HCT116 (cell line): ENCODE measurements at places on chromosomes 16 and 17. TPM values are rescaled to one million over a fixed set of nuclear protein-coding genes. Genes with fewer than 3 reads are reported as not detected.

The HBA1 gene
- total RNA-seq = 4.9 TPM

The ABCC12 gene
- not detected for total RNA-seq

The NDEL1 gene
- total RNA-seq = 39.2 TPM

DNA sequence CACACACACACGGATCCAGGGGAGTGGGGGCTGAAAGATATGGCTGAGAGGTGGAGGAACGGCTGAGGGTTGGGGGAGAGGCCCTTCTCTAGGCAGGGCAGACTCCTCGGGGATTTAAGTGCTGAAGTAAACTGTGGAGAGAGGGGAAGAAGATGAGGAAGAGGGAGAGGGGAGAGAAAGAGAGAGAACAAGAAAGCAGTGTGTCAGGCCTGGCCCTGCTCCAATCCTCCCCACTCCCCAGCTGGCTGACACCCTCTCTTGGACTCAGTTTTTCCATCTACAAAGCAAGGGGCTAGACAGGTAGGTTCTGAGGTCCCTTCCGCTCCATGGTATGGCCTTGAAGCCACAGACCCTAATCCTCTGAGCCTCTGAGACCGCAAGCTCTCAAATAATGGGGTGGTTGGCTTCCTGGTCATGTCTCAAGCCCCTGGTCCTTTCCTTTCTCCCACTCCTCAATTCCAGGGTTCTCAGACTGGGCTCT is 2.0 kb downstream of the VAMP2 start:
- no peak for DNase-seq

DNA sequence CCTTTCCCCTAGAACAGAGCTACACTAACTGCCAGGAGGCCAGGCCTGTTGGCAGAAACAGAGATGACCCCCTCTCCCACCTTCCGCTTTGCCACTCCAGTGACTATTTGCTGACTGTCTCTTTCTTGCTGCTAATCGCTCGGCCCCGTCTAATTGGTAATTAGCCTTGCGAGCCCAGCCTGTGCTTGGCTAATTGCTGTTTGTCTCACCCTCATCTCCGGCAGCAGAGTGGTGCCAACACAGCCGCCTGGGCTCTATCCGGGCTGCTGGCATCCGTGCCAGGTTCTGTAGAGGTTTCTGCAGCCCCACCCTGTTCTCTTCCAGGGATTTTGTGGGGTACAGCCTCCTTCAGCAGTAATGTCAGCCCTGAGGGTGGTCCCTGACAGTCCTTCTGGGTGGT is 27.4 kb upstream of the PHB1 start:
- DNase-seq = no peak

- DNase-seq = no peak
Measured at GRCh38 chr17:47987240-47987835, 16.4 kb downstream of the CDK5RAP3 start.

- DNase-seq = no peak
Measured at GRCh38 chr16:63617047-63617989, 1504.5 kb downstream of the CDH11 start.

DNA sequence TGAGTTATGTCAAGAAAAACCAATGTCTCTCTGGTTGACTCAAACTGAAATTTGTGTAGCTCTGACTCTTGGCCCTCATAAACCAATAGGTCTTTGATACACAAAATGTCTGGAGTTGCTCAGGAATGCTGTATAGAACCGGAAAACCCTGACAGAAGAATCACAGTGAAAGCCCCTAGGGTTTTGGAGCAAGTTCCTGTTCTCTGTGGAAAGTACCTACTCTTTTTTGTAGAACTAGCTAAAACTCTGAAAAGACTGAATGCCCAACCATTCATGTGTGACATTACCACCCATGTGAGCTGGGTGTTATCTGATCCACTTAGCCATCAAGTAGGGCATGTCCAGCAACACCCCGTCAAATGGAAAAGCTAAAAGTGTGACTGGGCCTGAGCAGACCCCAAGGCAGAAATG is 28.8 kb downstream of the CCL4 start:
- DNase-seq = no peak
